Stimulated activated CD8-positive, alpha-beta memory T cell treated with anti-CD3 and anti-CD28 coated beads, Interleukin-15, amount 100 ng/mL, for 4 hours (primary cell): ENCODE measurements at places on chromosomes 4 and X.

DNA sequence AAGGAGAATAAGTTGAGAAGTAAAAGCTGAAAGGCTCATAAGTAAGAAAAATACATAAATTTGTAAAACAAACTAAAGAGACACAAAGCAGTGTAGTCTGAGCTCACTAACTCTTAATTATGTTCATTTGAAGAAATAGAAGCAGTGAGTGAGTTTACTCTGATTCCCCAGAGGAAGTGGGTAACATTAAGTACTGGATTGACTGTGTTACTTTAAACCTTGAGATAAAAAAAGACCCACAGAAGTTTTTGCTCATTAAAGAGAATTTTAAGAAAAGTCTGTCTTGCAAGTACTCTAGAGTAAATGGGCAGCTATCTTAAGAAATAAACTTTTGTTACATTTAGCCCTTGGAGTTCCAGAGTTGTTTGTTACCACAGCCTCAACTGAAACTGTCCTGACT is 2466.9 kb downstream of the PCDH7 start:
- no peak for DNase-seq

- no peak for DNase-seq
Observed at GRCh38 chrX:68417651-68418050, 15.6 kb downstream of the OPHN1 start.

DNA sequence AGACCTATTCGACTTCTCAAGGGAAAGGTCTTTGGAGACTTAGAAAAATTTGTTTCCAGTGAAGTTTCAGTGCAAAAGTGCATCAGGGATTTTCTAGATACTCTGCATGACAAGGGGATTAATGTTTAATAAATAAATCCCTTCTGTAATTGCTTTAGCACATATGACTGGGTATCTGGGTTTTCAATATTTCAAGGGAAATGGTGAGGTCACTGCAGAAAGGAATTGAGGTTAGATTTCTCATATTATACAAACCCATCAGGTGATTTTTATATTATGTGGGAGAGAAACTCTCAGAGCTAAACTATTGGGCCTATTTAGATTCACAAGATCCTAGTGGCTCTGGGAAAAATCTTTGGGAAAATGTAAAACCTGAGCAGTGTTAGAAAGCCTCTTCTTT is 48.3 kb upstream of the SLC4A4 start:
- DNase-seq: no peak

GRCh38 chr4:71217688-71218087 is 121.1 kb upstream of the SLC4A4 start:
- DNase-seq: no peak

DNA sequence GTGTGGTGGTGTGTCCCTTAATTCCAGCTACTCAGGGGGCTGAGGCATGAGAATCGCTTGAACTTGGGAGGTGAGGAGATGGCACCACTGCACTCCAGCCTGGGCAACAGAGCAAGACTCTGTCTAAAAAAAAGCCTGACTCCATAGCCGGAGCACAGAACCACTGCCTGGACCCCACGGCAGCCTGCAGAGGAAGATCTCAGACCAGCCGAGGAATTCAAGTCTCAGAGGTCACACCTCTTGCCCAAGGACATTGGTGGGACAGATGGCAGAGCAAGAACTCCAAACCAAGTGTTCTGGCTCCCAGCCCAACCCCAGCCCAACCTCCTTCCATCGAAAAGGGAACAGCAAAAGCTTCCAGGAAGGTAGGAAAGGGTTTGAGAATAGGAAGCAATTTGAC is 70.8 kb downstream of the SMIM20 start:
- DNase-seq: no peak

DNA sequence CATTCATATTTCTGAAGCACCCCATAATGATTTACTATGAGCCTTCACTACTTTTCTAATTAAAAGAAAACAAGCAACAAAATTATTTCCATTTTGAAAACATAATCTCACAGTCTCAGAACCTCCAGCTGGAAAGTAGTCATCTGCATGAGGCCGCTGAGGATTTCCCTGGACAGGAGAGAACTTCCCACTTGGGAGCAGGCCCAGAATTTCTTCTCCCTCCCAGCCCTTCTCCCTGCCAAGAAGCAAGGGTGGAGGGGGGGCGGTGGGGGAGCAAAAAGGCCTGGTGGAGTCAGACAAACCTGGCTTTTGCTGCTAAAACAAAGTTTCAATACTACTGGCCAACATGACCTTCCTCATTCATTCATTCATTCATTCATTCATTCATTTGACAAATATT is 167.3 kb downstream of the PJA1 start:
- no peak for DNase-seq

GRCh38 chrX:23008431-23009099 is 8.8 kb downstream of the DDX53 start:
- DNase-seq: no peak

GRCh38 chr4:150938417-150938816 is 76.7 kb downstream of the LRBA start:
- no peak for DNase-seq

- no peak for DNase-seq
Observed at GRCh38 chr4:139184129-139184528, 7.1 kb upstream of the ELF2 start.

DNA sequence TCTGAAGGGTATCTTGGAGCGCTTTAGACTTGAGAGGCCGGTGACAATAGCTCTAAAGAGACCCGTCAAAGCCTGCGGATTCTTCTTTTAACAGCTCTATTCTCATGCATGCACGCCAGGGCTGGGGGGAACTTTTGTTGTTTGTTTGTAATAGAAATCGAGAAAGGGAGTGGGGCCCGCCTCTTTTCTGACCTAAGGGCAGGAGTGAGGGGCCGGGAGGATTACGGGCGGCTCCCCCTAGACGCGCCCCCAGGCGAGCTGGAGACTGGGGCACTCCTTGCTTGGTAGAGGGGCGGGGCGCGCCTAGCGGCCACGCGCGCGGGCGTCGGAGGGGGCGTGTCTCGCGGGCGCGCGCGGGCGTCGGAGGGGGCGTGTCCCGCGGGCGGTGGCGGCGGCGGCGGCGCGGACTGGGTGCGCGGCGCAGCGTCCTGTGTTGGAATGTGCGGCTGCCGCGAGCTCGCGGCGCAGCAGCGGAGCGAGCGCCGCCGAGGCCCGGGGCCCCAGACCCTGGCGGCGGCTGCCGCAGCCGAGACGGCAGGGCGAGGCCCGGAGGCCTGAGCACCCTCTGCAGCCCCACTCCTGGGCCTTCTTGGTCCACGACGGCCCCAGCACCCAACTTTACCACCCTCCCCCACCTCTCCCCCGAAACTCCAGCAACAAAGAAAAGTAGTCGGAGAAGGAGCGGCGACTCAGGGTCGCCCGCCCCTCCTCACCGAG is at the start of gene REST:
Gene REST (plus strand): TSS at position 412 of the 717 bp plus-strand sequence. CDS start 2,739 bp downstream, outside the sequence.
- DNase-seq: peak; percentile 67

DNA sequence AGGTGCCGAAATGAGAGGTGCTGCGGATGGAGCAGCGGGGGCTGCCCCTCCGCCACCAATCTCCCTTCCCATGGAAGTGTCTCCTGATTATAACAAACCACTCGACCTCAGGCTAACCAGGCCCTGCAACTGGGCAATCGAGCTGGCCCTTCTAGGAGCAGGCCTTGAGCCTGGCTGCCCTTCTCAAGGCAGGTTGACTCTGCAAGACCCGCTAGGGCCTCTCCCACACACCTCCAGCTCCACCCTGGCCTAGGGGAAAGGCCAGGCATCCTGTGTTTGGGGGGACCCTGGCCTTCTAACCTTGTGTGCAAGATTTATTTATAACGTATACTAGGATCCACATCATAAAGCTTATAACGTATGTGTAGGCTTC is 3.7 kb upstream of the BCOR start:
- no peak for DNase-seq

- DNase-seq: no peak
Observed at GRCh38 chr4:139503622-139504166, 49.8 kb downstream of the RAB33B start.

- no peak for DNase-seq
Observed at GRCh38 chrX:83759872-83760271, 101.1 kb upstream of the CYLC1 start.

DNA sequence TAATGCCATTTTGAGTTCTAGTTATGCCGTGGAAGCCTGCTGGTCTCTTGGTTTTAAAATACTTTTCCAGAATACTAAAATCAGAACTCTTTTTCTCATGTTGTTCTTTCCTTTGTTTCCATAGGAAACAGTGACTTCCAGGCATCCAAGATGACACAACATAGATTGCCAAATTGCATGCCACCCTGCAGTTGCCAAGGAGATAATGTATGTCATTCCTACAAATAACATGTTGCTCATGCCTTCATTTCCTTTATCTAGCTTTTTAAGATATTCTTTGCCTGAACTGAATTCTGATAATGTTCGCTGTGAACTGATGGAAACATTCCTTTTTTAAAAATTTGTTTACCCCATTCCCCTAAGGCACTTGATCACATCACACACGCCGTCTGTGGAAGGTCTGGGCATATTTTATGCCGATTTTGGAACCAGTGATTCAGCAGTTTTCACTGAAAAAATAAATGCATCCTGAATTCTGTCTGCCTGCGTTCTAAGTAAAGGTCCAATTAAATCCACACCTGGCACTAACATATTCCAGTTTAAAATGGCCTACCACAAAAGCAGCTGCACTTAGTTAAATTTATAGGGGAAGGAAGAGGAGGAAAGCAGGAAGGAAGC is 38.0 kb upstream of the COX7B2 start:
- DNase-seq: no peak
